ENCODE measurements at places on chromosomes 7 and 10. TPM values are rescaled to one million over a fixed set of nuclear protein-coding genes. Genes with fewer than 3 reads are reported as not detected.

GRCh38 chr7:72053292-72053691, 358.8 kb downstream of the CALN1 start:
- no peak for DNase-seq

CALHM3 gene
- total RNA-seq, result not detected

GRCh38 chr10:132554991-132555647, 17.5 kb downstream of the INPP5A start:
- peak; percentile 81 for DNase-seq

DNA sequence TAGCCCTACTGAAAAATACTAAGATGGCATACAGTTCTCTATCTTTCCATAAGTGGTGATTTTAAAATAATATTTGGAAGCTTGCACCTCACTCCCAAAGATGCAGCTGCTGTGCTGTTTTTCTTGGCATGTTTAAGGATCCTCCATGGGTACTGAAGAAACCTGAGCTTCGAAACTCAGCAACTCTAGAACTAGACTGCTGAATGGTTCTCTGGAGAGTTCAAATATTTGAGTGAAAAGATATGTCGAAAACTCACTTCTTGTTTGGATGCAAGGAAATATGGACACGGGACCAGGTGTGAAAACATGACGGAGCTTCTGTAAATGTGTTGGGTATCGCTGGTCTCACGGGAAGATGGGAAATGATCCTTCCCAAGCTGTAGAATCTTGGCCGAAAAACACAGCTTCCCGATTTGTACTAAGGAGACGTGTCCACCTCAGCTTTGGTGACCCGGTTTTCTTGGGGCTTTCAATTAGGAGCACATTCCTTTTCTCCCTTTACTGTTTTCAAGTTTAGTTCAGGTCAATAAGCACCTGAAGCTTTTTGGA, 543.8 kb upstream of the NRP1 start:
- DNase-seq, result no peak

CALD1 gene
- 130 TPM for total RNA-seq

DNA sequence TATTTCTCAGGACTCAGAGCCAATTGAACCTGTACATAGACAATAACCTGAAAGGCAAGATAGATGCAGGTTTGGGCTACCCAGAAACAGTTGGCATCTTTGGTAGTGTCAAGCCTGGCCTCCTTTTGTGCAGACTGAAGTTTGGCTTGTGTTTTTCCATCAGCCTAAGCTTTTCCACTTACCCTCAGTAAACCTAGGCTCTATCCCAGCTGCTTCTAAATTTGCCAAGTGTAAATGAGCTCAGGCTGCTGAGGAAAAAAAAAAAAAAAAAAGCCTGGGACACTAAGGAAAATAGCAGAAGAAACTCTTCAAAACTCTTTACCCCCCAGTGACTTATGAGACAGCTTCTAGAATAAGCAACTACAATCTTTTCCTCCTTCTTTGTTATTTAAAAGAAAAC, 316.3 kb upstream of the SORCS1 start:
- no peak for DNase-seq

GRCh38 chr10:129586898-129587443, 119.9 kb downstream of the MGMT start:
- DNase-seq, result no peak

DNA sequence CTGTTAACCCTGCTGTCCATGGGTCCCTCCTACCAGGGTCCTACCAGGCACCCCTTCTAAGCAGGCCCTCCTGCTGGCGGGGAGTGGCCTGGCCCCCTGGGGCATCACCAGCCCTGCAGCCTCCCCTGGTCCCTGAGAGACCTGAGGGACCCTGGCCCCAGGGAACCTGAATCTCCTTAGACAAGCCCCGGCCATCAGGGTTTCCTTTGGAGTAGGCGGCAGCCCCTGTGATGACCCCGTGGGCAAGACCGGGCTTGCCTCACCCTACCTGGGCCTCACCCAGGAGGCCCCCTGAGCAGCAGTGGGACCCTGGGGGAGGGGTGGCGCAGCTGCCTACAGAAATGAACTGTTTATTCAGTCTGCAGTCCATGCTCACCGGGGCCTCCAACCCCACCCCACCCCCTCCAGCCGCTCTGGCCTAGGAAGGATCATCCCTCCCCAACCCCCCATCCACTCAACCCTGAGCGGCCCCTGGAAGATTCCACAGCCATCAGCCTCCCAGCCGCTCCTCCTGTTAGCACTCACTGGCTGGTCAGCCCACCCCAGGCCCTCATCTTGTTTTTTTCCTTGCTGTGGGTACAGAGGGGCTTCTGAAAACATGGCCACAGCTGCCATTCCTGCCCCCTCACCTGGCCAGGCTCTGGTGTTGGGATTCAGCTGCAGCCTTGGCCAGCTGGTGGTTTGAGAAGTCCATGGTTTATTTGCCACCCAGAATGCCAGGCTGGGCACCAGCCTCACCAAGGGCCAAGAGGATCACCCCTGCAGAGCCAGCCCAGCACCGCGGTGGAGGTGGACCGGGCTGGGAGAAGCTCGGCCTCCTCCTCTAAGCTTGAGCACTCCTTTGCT, 34.8 kb upstream of the CHST15 start:
- no peak for DNase-seq

DNA sequence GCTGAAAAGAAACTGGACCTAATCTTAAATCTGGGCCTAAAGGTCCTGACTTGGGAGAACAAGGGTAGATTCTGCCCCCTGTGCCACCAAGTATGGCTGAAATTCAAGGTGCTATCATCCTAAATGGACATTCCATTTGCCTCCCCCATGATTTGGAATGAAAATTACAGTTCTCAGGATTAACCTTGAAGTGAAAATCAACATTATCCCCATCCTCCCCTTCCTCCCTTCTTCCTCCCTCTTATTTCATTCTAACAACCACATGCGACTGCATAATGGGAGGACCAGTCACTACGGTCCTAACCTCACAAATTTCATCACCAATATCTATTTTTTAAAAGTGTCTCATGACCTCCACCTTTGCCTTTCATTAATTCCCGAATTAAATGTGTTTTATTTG, 62.1 kb downstream of the SEMA3C start:
- no peak for DNase-seq

EN2 gene
- not detected for total RNA-seq

DNA sequence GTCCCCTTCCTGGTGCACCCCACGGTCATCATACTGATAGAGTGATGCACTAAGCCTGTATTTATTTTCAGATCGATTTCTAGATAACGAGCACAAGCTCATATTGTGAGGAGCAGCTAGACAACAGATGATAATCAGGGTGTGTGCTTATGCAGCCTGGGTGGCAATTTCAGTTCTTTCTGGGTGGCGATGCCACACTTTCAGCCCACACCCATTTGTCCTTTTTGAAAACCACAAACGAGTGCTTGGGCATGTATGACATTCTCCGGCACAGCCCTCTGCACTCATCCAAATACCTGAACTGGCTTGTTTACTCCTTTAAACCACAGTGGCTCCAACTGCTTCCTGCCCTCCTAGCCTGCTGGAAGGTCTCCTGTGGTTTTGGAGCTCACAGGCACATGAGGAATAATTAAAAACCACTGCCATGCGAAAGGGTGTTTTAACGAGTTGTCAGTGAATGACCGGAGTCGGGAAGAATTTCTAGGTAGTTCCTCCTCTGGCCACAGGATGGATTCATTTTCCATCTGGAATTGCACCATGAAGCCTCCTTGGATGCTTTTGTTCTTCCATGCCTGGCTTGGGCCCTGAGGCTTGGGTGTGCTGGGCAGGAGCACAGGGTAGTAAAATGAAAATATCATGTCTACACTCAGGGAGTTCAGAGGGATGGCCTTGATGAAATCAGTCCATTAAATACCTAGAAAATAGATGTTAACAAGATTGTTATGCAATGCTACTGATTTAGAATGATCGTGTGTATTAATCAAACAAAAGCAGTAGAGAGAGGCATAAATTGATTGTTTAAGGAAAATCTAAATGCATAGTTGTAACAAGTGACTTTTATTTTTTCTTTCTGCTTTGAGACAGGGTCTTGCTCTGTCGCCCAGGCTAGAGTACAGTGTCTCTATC, 52.4 kb upstream of the ITGB1 start:
- DNase-seq, result no peak

GRCh38 chr10:119667562-119668328, 16.6 kb downstream of the BAG3 start:
- DNase-seq, result peak; percentile 88

- DNase-seq, result no peak
Observed at GRCh38 chr10:32943395-32943794, 14.6 kb downstream of the ITGB1 start.

- DNase-seq, result no peak
Observed at GRCh38 chr7:98305951-98306535, 24.6 kb downstream of the BRI3 start.

- no peak for DNase-seq
Observed at GRCh38 chr10:35398355-35398754, 62.0 kb downstream of the CCNY start.

GRCh38 chr10:3419719-3420495, 247.3 kb upstream of the PITRM1 start:
- DNase-seq, result no peak

CAV2 gene
- total RNA-seq, result 215 TPM

GRCh38 chr7:34107276-34107675, 201.9 kb downstream of the BMPER start:
- peak; percentile 43 for DNase-seq

DNA sequence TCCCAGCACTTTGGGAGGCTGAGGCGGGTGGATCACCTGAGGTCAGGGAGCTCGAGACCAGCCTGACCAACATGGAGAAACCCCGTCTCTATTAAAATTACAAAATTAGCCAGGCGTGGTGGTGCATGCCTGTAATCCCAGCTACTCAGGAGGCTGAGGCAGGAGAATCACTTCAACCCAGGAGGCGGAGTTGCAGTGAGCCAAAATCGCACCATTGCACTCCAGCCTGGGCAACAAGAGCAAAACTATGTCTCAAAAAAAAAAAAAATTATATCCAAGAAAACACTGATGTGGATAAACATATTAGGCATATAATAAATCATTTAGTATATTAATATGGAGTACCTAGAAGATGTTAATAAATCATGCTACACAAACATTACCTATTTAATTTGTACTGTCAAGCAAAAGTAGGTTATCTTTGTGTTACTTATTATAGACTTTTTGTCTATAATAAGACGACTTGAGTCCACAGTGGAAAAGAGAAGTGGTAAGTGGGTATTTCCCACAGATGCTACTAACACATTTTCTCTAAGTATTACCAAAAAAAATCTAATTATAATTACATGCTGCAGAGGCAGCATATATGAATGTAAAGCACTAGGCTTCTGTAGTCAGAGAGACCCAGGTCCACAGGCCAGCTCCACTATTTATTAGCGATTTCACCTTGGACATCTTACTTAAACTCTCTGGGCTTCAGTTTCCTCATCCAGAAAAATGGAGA, 34.5 kb downstream of the DNMBP start:
- no peak for DNase-seq

GRCh38 chr7:76356823-76357222, 2.0 kb downstream of the YWHAG start:
- DNase-seq, result no peak

C7orf33 gene
- total RNA-seq, result not detected

GRCh38 chr7:90618876-90619275, 22.8 kb downstream of the CDK14 start:
- DNase-seq, result no peak

- peak; percentile 22 for DNase-seq
Observed at GRCh38 chr10:95793401-95794045, 37.6 kb downstream of the ENTPD1 start.

DNA sequence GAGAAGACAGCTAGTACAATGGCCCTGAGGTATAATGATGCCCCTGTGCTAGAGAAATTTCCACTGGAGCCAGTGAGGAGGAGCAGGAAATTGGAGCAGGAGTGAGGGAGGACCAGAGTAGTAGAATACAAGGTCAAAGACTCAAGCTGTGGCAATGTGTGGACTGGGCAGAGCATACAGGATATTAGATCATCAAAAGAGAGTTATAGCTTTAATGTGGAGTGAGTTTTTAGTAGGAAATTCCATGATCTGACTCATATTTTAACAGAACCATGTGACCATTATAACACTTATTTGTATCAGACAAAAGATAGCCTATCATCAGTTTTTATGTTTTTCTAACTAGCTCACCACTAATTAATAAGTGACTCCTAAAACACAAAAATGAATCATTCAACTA, 154.1 kb downstream of the DGKB start:
- no peak for DNase-seq

GRCh38 chr10:17649052-17649451, 5.1 kb downstream of the STAM start:
- no peak for DNase-seq

DNA sequence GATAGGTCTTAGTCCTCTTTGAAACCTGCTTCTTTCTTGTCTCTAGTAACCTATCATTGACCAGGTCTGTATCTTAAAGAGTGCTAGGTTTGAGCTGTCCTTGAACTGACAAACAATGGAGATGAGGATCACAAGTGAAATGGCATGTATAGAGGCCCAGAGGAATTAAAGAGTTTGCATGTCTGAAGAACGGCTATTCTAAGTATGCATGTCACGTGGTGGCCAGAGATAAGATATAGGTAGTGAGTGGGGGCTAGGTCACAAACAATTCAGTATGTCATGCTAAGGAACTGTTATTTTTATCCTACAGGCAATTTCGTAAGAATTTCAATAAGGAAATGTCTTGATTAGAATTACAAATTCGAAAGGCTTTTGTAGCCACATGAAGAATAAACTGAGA, 95.3 kb downstream of the SUGCT start:
- DNase-seq, result no peak

SMKR1 gene
- total RNA-seq, result 0.25 TPM

- no peak for DNase-seq
Observed at GRCh38 chr10:131259535-131259934, 52.0 kb downstream of the TCERG1L start.

DNA sequence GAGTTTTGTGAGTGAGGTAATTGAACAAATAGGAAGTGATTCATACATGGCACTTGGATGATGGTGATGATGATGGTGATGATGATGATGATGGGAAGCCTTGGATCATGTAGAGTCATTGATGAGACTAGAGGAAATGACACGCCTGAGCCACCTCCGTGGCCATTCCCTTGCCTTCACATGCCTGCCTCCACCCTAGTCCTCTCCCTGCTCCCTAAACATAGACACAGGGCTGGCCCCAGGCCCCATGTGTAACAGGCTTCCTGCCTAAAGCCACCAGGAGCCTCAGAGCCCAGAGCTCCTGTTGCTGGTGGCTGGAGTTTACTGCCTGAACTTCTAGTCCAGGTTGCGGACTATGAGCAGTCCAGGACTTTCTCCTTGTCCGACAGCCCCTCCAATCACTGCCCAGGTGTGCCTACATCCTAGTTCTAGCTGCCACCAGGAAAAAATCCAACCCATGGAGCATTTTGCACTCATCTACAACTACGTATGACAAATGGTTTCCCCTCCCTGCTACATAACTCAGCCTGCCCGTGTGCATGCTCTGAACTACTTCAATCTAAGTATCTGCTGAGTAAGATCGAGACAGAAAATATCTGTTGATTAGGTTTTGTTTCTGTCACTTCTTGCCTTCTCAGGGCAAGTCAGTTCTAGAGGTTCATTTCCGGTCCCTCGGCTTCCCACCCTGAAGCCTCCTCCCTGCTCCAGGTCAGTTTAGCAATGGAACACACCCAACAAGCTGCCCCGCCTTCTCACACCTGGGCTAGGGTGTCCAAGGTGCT, 35.5 kb upstream of the KDM7A start:
- DNase-seq, result no peak

Measured in heart left ventricle (tissue), 16 donors.